ENCODE measurements at places on chromosomes 5 and 9.

DNA sequence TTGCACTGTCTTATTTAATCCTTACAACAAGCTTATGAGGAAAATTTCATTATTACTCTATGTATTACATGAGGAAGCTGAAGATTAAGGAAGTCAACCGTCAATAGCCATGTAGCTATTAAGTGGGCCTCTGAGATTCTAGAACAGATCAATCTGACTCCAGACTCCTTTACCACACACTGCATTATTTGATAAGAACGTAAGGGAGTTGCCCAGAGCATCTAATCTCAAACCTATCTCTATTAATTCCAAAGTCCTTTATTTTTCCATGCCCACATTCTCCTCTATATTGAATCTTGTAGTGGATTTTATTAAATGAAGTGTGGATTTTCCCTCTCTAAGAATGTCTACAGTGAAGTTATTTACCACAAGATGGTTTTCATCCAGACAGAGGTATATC, 118.2 kb upstream of the MTAP start:
- DNase-seq: no peak

DNA sequence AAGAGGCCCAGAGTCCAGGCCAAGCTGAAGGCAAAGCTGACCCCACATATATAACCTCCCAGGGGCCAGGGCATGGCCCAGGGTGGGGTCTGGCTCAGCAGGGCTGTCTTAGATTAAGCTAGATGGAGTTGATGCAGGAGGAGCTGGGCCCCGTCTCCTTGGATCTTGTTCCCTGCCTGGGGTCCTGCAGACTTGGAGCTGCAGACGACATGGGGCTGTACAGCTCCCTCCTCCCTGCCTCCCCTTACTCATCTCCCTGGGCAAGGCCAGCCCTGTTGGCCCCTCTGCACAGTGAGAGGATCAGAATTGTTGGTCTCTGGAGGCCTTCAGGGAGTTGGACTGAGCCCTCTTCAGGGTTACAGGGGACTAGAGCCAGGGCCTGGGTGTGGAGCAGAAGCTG, 134.9 kb downstream of the RGS3 start:
- DNase-seq: no peak

DNA sequence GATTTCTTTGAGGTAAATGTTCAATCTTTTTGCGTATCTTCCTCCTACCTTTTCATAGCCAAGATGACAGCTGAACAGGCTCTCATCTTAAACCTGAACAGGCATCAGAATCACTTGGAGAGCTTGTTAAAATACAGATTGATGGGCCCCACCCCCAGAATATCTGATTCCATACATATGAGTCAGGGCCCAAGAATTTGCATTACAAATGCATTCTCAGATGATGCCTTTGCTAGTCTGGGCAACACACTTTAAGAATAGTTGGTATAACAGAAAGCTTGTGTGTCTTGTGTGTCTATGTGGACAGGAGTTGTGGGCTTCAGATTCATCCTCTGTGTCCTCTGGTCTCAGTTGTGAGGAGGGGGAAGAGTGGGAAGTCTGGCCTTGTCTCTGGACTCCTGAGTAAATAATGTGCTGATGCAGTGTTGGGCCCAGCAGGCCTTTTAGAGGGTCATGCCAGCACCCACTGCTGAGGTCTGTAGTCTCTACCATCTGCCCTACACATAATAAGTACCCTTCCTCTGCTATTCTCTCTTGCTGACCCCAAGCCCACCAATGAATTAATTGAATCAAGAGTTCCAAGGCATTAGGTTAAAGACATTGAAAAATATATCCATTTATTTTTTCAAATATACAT, 43.1 kb downstream of the PTCD2 start:
- DNase-seq: no peak

- DNase-seq: no peak
Measured at GRCh38 chr5:100965291-100965690, 62.2 kb upstream of the ST8SIA4 start.

- no peak for DNase-seq
Measured at GRCh38 chr5:15573590-15573989, 73.6 kb downstream of the FBXL7 start.

- DNase-seq: no peak
Measured at GRCh38 chr9:120960001-120960400, 33.4 kb upstream of the TRAF1 start.

DNA sequence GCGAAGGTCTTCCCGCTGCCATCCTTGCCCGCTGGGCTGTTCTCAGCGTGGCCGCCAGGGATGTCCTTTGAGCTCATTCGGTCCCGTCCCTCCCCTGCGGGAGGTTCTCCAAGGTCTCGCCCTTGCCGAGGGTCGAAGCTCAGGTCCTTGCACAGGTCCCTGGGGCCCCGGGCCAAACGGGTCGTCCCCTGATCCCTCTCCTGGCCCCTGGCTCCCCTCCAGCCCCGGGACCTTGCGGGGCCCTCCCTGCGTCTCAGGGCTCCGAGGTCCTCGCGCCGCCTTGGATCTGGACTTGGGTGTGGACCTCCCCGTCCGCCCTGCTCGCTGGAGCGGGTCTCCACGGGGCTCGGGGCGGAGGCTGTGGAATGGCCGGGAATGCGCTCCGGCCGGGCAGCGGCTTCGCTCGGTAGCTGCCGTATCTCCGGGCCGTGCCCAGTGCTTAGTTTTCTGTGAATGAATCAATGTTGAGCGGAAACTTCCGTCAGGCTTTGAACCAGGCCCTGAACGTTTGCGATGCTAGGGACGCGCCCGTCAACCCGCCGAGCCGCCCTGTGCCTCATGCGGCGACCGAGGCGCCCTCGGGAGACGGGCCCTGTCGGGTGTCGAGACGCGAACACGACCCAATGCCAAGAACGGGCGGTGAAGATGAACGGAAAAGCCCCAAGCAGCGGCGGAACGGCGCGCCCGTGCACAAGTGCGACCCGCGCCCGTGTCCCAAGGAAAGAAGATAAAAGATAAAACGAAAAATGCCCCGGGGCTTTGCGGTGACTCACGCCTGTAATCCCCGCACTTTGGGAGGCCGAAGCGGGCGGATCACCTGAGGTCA, 780 bp downstream of the RNU6ATAC start:
- no peak for DNase-seq

DNA sequence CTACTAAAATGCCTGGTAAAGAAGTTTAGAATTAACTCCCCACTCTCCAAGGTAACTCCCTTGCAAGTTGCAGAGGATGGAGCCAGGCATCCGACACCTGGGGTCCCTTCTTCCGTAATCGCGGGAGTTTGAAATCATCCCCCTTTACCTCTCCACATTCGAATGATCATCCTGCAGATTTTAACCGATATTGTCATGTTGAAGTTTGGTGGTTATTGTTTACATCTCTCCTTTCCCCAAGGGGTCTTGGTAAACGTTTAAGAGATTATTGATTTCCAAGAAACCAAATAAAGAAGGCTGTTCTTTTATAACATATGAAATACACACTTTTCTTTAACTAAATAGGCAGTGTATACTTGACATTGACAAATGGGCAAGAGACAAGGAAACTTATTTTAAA, 26.7 kb downstream of the NR2F1 start:
- no peak for DNase-seq

GRCh38 chr9:74006935-74007334, 490.2 kb upstream of the RORB start:
- DNase-seq: no peak

- no peak for DNase-seq
Measured at GRCh38 chr5:102886586-102886985, 131.5 kb downstream of the PAM start.

DNA sequence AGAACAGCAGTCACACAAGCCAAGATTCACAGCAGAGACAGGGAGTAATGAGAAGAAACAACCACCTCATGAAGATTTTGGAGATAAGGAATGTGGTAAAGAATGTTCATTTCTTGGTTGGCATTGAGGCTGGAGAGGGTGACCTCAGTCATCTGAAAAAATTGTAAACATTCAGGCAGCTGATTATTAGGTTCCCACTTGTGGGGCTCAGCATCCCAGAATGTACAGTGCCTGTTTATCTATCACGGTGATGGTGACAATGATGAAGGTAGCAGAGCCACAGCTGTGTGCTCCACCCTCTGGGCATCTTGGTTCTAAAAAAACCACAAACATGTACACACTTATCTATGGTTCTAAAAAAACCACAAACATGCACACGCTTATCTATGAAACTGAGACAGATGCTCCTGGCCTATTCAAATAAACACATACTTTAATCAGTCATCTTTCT, 143.9 kb upstream of the MOCS2 start:
- no peak for DNase-seq

GRCh38 chr5:164181604-164182003, 676.2 kb downstream of the MAT2B start:
- DNase-seq: no peak

GRCh38 chr5:97929383-97929782, 746.3 kb upstream of the RIOK2 start:
- DNase-seq: no peak

GRCh38 chr5:31492869-31493268, 39.0 kb downstream of the DROSHA start:
- DNase-seq: no peak

DNA sequence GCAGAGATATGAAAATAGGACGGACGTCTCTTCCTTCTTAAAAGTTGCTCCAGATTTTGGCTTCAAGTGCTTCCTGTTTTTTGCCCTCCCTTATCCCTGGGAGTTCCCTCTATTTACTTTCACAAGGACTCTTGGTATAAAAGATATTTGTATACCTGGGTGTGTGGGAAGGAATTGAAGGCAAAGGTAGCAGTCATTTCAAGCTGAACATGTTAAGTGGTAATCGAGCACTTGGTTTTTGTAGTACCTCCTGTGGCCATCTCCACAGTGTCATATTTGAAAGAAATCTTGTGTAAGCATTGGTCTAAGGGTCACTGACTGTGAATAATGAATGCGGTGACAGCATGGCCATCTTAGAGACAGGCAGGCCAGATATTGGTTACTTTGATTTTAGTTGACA, 593.6 kb downstream of the MTRR start:
- no peak for DNase-seq

DNA sequence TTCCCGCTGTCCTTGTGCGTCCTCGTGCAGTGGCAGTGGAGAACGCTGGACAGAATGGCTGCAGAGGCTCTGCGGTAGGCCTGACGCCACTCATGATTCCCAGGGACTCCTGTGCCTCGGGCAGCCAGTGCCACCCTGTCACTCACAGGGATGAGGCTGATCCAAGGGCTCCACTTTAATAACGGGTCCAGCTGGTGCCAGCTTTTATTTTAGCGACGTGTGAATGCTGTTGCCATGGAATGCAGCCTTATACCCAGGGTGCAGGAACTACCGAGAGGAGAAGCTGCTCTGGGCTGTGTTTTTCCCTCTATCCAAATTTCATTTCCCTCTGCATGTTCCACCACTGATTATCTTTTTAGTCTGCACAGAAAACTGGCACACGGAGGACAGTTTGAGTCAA, 15.8 kb upstream of the NTNG2 start:
- DNase-seq: no peak

GRCh38 chr5:81995407-81995806, 23.6 kb downstream of the ATG10 start:
- DNase-seq: no peak

GRCh38 chr9:26066237-26066636, 388.0 kb upstream of the TUSC1 start:
- no peak for DNase-seq

DNA sequence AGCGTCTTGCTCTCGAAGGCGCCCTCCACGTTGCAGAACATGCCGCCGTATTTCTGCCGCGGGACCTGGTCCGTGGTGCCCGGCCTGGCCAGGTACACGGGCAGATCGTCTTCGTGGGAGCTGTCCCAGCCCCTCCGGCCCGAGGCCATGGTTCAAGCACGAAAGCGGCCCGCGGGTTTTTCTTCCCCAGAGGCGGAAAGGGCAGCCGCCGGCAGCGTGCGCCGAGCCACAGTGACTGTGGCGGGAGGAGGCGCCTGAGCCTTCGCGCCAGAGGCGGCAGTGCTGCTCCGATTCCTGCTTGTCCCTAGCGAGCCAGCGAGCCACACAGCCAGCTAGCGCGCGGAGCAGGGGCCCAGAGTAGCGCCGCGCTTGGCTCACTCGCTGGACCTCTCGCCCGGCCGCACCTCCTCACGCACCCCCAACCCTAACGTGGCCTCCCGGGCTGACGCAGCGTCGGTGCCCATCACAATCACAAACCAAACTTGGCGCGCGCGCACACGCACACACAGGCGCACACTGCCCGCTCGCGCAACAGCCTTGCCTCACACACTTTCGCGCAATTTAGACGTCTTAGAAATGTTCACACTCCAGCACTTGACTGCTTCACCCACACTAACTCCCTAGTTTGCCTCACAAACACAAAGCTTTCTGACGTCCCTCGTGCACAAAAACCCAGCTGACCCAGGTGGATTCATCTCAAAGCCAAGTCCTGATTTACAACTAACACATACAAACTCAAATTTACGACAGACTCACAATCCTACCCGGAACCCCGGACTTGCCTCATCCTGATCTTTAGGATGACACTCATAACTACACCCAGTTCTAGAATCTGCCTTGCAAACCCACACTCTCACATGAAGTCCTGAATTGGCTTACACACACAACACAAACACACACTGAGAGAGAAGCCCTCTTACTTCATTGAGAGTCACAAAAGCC, at the start of gene DPYSL3:
TSS of gene DPYSL3 (minus strand) at position 359 of the 942 bp plus-strand sequence. CDS start at position 149, 210 bp downstream.
- DNase-seq: peak; percentile 88

- DNase-seq: no peak
Measured at GRCh38 chr5:95760273-95761191, 29.4 kb downstream of the RHOBTB3 start.

GRCh38 chr9:129052592-129052991, 16.2 kb downstream of the MIGA2 start:
- DNase-seq: no peak

DNA sequence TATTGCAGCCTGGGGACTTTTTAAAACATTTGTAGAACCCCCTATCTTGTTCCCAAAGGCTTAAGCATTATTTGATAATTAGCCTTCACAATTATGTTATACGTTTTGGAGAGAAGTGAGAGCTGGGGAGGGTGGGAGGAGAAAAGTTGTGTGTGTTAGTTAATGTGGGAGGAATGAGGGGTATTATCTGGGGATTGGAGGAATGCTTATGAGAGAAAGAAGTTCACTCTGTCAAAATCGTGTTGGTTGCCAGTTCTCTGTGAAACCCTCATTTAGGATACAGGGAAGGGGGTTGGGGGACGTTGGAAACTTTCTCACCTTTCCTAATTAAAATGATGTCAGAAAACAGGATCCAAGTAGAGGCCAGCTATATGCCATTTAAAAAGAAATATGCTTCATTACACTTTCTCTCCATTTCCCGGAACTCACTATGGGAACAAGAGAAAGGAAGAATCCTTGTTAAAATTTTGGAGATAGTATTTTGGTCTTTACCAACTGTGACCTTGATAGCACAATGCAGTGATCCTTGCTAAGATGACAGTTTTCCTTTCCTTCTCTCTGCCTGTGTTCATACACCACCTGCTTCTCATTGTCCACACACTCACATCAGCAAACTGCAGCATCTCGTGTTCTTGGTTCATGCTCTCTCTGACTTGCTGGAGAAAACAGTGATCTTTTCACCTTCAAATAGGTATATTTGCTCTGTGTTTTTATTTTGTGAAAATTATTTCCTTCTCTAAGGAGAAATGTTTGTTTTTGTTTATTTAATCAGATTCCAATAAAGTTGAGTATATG, 336.7 kb upstream of the CLINT1 start:
- no peak for DNase-seq

Measured in BE2C (cell line).